ENCODE measurements at places on chromosomes 1 and 21.

DNA sequence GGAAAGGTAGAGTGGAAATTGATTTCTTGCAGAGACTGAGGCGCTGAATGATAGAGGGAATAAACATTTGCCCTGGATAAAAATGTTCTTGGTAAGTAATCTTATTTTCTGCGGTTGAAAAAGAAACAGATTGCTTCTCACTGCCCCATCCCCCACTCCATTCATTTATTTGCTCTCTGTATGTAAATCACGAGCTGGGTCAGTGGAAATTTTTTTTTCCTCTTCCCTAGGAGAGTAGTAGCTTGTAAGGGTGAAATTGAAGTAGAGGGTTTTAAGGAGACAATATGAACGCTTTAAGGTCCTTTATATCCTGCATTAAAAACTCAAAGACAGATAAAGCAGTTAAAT lies 1.4 kb upstream of the BRINP3 start:
- no peak for DNase-seq

DNA sequence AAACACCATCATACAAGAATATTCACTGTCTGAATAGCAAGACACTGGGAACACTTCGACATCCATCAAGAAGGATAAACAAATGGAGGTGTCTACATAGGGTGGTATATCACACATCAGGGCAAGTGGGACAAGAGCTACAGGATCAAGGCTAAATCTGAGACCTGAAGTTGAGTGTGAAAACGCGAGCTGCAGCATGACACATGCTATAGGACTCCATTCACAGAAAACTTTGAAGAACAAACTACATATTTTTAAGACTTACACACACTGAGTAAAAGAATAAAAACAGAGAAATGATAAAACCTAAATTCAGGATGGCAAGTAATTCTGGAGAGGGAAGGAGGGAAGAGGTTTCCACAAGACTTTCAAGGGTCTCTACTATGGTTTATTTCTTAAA lies 2.1 kb downstream of the TTC39A start:
- no peak for DNase-seq

DNA sequence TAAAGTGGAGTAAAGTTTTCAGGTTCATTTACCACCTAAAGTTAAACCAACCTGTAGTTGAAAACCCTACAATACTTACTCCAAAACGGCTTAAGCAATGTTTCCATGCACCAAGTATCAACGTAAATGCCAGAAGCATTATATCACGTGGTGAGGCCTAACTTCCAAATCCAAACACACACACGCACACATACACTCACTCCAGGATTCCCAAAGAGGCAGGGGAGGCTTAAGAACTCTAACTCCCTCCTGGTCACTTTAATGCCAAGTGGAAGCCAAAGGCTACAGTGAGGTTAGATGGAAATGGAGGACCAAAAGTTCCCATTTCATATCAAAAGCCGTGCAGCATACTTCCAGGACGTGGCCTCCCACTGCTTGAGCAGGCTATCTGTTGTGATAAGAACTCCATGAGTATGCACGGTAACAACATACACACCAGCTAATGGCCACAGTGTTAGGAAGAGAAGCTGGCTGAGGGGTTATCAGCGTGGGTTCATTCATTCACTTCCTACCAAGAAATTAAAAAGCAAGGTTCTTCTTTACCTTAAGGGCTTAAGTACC lies 224.1 kb downstream of the SLC45A1 start:
- DNase-seq = no peak

GRCh38 chr1:115929881-115930280 lies 46.4 kb upstream of the SLC22A15 start:
- no peak for DNase-seq

DNA sequence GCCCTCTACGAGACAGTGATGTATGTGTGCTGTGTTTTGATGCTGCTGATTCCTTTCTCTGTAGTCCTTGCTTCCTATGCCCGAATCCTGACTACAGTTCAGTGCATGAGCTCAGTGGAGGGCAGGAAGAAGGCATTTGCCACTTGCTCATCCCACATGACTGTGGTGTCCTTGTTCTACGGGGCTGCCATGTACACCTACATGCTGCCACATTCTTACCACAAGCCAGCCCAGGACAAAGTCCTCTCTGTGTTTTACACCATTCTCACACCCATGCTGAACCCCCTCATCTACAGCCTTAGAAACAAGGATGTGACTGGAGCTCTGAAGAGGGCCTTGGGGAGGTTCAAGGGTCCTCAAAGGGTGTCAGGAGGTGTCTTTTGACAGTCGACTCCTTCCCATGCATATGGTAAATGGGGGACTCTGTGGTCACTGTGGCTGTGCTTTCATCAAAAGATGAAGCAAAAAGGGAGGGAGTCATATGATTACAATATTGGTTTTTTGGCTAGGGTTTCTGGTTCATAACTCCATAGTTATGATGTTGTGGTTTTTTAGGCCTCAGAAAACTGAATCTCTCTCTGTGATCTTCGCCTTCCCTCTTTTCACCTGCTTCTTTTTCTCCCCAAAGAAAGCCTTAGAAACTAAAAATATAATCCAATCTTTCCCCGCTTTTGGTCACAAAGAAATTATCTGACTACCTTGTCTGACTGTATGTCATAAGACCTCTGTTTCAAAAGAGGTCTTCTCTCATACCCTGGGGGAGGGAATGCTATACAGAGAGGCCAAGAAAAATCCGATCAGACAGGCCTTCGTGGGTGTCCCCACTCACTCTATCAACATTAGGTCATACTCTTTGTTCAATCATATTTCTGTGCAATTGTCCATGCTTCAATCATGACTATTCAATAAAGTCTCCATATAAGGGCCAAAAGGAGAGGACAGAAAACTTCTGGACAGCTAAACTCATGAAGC lies 4.2 kb downstream of the OR2T1 start:
- no peak for DNase-seq

DNA sequence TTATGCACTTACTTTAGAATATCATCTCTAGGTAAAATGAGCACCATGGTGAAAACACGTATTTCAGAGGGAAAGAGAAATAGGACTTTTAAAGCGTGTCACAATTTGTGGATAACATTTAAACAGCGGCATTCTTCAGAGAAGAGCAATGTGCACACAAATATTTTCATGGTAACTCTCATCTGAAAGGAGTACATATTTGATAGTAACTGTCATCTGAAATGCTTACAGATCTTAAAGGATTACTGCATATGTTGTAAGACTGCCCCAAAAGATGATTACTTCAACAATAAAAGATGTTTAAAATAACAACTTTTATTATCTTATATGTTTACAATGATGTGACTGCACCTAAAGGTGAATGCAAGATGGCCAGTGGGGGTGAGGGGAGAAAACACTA lies 408.8 kb downstream of the PLA2G4A start:
- DNase-seq = no peak

- no peak for DNase-seq
These were observed 50.6 kb downstream of the RPS6KA1 start for GRCh38 chr1:26580116-26580515.

DNA sequence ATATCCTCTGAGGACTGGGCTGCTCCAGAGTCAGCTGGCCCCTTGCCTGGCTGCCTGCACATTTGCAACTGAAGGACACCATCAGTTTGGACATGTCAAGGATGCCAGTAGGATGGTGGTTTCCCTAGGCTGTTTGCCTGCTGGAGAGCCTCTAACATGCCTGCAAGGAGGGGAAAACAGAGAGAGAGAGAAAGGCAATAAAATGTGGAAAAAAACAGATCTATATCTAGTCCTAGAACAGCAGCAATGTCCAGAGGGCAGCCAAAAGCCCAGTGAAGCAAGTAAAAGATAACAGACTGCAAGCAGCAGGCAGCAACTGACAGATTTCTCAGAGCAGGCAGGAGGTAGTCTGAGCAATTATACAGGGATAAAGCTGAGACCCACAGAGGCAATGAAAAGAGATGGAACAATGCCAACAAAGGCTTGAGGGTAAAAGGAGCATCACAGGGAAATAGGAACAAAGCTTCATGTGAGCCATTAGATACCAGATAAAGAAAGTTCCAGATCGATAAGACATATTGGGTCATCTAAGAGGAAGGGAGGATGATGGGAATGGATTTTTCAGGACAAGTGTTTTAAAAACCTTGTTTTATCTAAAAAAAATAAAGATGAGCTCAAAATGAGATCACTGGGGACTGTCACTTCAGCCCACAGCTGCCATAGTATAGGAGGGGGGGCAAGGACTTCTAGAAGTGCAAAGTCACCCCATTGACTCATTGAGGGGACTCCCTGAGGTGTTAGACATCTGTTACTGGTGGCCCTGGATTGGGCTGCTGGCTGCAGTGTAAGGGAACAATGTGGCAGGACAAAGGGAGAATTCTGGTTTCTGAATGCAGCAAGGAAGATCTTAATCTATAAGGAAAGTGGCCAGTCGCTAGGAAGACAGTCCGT lies 38.6 kb upstream of the GADD45A start:
- no peak for DNase-seq

GRCh38 chr1:46583494-46583893 lies 20.6 kb downstream of the MKNK1 start:
- no peak for DNase-seq

DNA sequence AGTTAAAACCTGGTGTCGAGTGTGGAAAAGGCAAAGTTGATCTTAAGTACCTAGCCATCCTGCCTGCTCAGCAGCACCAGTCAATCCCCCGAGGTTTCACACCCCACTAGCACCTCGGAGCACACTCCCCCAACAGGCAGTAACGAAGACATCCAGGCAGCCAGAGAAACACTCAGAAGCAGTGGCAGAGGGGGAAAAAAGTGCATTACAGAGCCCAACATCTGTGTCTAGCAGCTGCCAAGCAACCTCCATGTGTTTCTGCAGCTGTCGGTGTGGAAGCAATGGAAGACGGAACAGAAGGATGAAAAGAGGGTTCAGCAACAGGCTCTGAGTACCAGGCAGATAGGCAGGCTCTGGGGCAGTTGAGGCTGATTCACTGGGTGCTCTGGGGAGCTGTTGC lies 73.4 kb upstream of the PROX1 start:
- DNase-seq = no peak

DNA sequence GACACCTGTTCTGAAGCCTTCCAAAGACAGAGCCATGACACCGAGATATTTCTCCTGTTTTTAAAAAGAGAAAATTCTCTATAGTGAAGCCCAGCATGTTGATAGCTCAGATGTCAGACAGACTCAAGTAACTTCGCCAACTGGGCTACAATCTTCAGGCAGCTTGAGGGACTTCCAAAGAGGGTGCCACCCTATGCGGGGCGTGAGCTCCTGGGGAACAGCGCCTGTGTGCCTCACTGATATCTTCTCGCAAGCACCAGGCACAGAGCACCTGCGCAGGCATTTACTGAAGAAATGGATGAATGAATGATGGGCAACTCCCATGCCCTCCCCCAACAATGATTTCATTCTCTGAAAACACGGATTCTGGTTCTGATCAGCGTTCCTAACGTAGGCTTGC lies 17.6 kb downstream of the RIPK4 start:
- DNase-seq = no peak

- DNase-seq = no peak
These were observed 4.4 kb downstream of the PACC1 start for GRCh38 chr1:212410231-212410820.

GRCh38 chr1:63428815-63429214 lies 61.4 kb downstream of the ALG6 start:
- DNase-seq = no peak

GRCh38 chr1:214418391-214418790 lies 133.0 kb downstream of the PTPN14 start:
- DNase-seq = no peak

DNA sequence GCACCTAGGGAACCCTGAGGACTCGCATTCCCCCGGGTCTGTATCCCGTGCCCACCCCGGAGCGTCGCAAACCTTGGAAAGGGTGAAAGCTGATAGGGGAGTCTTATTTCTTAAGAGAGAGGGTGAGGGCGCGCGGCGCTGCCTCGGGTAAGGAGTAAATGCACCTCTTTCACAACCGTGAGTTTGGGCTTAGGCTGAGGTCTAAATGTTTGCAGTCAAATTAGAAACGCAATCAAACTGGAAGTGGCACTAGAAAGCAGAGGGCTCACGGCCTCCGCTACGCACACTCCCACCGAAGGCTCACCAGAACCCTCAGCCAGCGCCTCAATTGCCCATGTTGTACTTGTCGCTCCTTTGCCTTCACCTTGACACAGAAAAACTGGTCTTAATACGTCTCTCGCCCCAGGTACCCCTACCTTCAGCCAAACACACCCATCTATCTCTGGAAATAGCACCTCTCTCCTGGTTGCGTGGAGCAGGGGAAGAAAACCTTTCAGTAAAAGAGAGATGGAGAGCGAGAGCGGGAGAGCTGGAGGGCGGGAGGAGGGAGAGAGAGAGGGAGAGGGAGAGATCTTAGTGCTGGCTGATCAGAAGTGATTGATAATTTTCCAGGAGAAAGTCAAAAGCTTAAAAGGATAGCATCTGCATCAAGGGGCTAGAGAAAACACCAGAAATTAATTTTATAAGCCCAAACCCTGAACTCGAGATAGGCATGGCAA lies 1.7 kb upstream of the HLX start:
- DNase-seq = no peak

DNA sequence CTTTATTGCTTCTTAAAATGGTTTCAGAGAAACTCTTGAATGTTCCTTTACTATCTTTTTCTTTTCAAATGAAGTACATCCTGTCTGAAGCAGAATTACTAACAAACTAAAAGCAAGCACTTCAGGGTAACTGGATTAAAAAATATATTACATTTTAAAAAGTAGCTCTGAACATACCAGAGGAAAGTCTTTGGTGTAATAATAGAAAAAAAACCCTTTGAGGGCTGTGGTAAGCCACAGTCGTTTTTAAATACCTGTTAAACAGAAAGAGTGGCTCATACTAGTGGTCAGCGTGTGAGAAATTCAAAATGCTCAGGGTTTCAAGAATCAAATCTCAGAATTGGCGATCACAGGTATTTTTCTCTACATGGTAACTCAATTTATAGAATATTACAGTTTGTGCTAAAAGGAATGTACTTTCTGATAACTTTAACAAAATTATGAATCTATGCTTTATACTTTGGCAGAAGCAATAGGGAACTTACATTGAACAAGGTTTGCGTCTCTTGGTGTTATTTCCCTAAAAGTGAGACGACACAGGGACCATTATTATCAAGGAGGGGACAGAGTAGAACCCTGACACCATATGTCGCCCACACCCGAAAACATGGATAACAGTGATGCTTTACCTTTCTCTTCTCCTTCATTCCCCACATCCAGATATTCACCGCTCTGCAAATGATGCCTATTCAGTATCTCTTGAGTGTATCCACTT lies 97.0 kb upstream of the DPH5 start:
- DNase-seq = no peak

GRCh38 chr21:15010645-15011044 lies 54.2 kb downstream of the NRIP1 start:
- DNase-seq = no peak

DNA sequence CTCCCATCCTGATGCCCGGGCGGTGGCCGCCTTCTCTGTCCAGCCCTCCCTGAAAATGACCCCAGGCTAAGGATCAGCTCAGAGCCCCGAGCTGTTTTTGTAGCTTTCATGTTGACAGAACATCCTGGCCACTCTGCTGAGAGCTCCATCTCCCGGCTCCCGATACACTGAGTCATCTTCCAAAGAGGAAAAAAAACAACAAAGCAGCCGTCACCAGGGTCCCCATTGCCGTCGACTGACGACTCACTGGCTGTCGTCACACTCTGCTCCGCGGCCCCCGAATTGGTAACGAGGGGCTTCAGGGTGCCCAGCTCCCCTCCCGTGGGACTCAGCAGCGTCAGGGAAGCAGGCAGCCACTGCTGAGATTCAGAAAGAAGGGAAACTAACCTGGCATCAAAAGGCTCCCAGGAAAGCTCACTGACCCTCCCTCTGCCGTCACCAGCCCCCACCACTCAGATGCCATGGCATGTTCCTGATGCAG lies 67.2 kb downstream of the CD46 start:
- no peak for DNase-seq
